ENCODE measurements at places on chromosomes 4 and X.

GRCh38 chr4:6194458-6195195 is 5.7 kb downstream of the JAKMIP1 start:
- DNase-seq: peak; percentile 50

DNA sequence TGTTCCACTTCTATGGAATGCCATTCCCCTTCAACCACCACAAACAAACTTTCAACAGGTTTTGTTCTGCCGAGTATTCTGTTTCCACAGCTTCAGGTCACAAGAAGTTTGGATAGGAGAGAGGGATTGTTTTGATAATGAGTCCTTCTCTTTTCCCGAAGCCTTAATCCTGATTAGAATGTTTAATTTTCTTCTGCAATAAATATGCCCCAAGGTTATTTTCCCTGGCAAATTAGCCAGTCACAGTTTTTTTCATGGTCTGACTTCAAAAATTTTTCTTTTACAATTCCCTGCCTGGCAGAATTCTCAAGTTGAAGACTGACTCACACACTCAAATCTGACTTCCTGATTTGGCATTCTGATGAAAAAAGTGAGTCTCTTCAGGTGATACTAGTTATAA is 33.1 kb upstream of the EDNRA start:
- DNase-seq: no peak

- DNase-seq: no peak
These were observed 106.9 kb upstream of the DCAF12L2 start for GRCh38 chrX:126272795-126273497.

DNA sequence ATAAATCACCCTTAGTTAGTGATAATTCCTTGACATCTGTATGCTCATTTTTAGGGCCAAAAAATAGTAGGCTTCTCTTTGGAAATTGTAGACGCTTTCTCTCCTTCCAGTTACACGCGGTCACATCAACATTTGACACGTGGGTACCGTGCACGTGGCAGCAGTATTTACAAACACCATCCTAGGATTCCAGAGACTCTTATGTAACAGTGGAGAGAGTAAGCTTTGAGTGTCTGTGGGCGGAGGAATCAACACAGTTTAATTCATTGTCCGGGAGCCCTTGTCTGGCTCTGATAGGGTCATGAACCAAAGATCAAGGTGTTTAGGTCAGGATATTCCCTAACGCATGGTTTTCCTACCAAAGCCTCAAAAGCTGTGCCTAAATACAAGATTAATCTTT is 12.2 kb downstream of the TET2 start:
- DNase-seq: no peak

GRCh38 chrX:83185887-83186286 is 322.2 kb upstream of the POU3F4 start:
- no peak for DNase-seq

GRCh38 chr4:7498446-7499200 is 63.9 kb upstream of the PSAPL1 start:
- DNase-seq: no peak

GRCh38 chr4:187103351-187103750 is 379.7 kb upstream of the FAT1 start:
- no peak for DNase-seq

- DNase-seq: no peak
These were observed 9.1 kb downstream of the CXCR3 start for GRCh38 chrX:71609095-71609750.

GRCh38 chrX:71637253-71637618 is 18.9 kb upstream of the CXCR3 start:
- DNase-seq: no peak

GRCh38 chr4:85268188-85268587 is 206.8 kb upstream of the ARHGAP24 start:
- no peak for DNase-seq

DNA sequence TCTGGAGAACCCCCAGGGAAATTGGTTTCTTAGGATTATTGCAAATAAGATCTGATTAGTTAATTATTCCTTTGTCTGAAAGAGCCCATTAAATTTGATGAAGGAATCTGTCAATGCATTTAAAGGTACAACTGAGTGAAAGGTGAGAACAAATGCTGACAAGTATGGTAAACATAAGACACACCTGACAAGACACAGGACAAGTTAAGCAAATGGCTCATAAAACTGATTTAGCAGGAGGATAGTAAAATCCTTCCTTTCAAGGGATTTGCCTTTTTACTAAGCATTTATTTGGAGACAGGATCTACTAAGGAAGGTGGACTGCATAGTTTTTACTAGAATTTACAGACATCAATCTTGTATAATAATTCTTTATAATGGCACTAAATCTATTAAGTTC is 553.9 kb downstream of the SPRY1 start:
- DNase-seq: no peak

GRCh38 chrX:136572030-136572429 is 40.0 kb downstream of the VGLL1 start:
- no peak for DNase-seq

- no peak for DNase-seq
These were observed 36.4 kb downstream of the EDA2R start for GRCh38 chrX:66602381-66602938.

DNA sequence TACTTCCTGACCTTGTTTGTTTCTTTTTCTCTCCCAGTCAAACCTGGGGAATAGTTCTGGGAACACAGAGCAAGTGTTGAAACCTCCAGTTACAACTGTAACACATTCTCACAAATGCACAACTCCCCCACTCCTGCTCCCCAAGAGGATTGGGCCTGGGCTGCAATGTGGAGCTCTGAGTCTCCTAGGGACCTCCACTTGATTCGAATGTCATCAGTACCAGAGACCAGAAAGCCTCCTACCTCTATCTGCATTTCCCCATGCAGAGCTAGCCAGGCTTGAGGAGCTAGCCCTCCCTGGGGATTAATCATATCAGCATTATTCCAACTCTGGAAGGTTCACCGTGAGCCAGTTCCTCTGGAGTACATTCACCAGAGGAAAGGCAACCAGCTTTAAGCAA is 41.7 kb upstream of the CITED1 start:
- no peak for DNase-seq

DNA sequence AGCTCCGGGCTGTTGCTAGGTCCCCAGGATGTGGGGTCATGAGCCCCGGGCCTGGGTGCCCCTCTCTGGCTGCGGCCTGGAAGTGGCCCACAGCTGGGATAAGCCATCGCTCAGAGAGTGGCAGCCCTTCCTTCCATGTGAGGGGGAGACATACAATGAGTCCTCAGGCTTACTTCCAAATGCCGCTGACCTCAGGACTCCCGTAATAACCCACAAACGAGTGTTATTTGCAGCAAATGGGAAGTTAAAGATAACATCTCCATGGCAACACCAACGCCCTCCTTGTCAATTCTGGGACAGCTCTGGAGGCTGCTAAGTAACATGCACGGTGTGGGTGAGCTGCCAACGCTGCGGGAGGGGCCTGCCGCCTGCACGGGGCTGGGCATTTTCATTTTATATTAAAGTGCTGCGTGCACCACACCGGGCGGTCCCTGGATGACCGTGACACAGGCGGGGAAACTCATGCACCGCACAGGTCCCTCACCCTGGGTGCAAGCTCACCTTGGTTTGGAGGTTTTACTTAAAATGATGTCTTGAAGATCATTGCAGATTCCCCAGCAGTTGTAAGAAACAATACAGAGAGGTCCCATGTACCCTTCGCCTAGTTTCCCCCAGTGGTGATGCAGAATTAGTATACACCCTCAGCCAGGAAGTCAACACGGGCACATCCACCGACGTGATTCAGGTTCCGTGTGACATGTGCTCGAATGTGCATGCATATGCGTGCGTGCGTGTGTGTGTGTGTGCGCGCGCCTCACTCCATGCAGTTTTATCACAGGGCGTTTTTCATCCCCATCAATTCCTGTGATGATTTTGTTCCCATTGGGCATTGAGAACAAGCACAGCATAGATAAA is 79.4 kb downstream of the ABLIM2 start:
- no peak for DNase-seq

GRCh38 chrX:44227991-44228390 is 115.5 kb downstream of the EFHC2 start:
- no peak for DNase-seq

All from ascending aorta (tissue), 2 donors.